ENCODE measurements at places on chromosomes 1 and 21.

DNA sequence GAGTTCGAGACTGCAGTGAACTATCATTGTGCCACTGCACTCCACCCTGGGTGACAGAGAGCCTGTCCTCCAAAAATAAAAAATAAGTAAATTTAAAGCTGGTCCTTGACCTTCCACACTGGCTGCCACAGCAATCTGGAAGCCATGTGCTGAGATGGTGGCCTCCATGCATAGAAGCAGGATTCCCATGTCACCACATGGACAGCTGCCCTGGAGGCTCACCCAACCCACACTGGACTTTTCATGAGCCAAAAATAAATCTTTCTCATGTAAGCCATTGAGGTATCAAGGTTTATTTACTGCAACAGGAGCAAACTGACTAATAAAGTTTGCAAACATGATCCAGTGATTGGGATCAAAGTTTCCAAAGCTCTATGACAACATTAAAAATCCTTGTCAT, 88.5 kb downstream of the SETD4 start:
- DNase-seq: no peak

DNA sequence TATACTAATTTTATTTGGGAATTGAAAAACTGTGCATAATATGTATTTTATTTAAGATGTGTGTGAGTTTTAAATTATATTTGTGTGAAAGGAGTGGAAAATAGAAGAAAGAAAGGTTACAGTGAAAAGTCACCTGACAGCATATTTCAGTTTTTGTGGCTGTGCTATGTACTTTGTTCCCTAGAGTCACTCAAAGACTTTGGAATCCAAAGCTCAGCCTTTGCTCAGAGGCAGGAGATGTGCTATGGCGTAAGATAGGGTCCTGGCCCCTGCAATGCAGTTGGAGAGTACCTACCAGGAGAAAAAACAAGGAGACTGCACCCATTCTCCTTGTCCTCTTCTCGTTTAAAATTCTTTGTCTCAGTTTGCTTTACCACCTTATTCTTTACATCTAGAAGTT, 2.9 kb downstream of the CCDC30 start:
- DNase-seq: no peak

- peak; percentile 65 for DNase-seq
These were observed 6.5 kb upstream of the C2CD4D start for GRCh38 chr1:151846062-151846568.

- no peak for DNase-seq
These were observed 62.6 kb upstream of the FAM20B start for GRCh38 chr1:178962853-178963711.

DNA sequence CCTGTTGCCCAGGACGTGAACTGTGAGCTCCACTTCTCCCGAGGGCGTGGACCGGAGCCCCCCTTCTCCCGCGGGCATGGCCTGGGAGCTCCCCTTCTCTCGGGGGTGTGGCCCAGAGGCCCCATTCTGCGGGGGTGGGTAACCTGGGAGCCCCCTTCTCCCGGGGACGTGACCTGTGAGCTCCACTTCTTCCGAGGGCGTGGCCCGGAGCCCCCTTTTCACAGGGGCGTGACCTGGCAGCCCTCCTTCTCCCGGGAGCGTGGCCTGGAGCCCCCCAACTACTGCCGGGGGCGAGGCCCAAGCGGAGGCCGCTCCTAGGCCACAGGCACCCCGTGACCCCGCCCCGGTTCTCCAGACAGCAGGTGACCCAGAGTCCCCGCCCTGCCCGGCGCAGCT, 320 bp downstream of the C1orf174 start:
- no peak for DNase-seq

- DNase-seq: no peak
These were observed 711.2 kb downstream of the MRPL39 start for GRCh38 chr21:24895885-24896734.

DNA sequence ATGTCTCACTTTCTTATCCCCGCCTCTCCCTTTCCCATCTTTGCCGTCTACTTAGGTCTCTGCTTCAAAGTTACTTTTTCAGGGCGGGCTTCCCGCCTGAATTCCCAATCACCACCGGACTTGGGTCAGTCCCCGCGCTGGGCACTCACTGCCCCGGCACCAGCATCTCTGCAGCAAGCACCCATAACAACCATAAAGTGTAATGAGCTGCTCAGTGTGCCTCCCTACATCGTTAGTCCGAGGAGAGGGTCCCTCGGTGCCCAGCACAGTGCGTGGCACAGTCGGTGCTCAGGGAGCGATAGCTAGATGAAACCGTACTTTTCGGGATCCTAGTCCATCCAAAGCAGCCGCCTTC, 633 bp upstream of the CTPS1 start:
- DNase-seq: no peak

DNA sequence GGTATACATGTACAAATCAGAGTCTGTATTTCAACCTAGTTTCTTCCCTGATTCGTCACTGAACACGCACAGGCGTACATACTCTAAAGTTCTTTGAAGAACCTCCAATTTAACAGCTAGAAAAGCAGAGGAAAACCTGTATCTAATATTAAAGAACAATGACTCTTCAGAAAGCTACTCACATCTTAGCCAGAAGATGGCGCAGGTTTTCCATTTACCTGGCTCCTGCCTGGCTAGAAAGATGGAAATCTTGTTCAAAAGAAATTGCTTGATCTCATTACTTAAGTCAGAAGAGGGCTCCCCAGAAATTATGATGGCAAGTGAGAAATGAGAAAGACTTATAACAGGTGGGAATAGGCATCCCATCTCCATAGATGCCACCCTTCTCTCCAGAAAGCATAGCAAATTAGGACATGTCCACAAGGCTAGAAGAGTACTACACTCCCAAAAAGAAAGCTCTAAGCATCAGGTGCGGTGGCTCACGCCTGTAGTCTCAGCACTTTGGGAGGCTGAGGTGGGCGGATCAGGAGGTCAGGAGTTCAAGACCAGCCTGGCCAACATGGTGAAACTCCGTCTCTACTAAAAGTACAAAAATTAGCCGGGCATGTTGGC, 19.0 kb upstream of the L1TD1 start:
- DNase-seq: no peak
